NCI-H82 (cell line): ENCODE measurements at places on chromosomes 2 and 18.

- no peak for DNase-seq
These were observed 30.6 kb downstream of the ITSN2 start for GRCh38 chr2:24329700-24330099.

GRCh38 chr18:12750076-12750714, 47.4 kb downstream of the PSMG2 start:
- peak; percentile 17 for DNase-seq

- no peak for DNase-seq
These were observed 137.7 kb downstream of the ASB1 start for GRCh38 chr2:238564286-238564920.

DNA sequence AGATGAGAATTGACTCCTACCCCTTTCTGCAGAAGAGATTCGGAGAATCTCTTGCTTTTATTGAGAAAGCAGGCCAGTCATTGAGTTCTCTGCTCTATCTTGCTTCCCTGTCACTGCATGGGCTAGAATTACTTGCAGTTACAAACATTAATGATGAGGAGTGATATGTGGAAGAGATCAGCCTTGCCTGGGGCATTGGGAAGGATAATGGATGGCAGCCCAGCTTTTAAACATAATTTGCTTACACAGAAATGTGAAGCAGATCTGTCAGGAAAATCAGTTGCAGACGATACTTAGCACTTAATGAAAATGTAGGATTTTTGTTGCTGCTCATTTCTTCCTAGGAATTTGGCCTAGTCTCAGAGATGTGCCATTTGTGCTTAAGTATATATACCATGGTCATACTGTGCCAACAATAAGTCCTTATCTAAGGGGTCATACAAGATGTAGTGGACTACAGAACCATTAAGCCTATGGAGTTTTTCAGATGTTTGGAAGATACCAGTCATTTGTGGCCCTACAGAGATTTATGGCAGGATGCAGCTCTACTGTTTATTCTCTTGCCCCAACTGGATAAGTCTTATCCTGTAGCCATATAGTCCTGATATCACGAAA, 92.7 kb downstream of the XRCC5 start:
- no peak for DNase-seq

DNA sequence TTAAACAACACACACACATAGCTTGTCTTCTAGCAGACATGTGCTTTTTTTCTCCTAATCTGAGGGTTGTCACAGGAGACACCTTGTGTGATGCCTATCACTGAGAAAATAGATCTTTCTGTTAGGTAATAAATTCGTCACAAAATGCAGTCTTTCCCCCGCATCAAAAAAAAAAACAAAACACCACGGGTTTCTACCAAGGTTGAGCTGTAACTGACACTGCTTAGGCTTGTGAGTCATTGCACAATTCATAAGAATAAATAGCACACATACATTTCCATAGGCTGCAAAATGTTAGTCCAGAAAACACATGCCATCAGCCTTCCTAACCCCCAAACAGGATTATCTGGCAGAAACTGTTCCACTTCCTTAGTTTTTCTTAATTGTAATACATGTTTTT, 6.5 kb downstream of the TMEM163 start:
- no peak for DNase-seq

DNA sequence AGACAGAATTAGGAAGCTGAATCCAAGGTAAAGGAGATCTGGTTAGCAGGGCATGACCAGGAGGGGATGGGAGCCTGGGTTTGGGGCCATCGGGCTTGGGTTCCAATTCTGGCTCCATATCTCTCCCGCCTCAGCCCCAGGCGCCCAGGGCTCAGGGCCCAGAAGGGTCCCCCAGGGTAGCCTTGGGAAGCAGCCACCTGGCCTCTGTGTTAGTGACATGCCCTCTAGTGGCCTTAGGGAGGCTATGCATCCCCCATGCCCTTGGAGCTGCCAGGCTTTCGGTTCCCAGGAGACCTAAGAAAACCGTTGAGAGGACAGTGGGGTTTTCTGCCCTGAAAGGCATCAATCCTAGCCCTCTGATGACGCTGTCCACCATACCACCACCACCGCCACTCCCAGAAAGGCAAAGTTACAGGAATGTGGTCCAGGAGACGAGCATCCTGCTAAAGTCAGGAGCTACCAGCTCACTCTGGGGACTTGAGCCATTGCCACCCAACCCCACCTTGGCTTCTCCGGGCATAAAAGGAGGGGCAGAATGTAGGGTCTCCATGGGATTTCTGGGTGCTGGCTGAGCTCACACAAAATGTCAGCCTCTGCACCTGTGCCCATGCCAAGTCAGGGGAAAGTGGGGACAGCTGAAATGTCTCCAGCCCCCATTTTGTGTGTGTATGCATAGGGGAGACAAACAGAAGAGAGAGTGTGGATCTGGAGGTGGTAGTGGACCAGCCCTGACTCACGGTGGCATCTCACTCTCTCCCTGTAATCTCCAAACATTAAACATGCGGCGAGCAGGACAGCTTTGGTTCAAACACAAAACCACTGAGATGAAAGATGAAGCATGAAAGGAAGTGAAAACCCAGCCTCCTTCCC, 56.5 kb downstream of the EMX1 start:
- DNase-seq, result peak; percentile 91

- DNase-seq, result no peak
These were observed 11.4 kb downstream of the WDSUB1 start for GRCh38 chr2:159275111-159275510.

GRCh38 chr2:101111917-101112771, 39.0 kb downstream of the TBC1D8 start:
- no peak for DNase-seq

- DNase-seq, result no peak
These were observed 136.4 kb downstream of the LRP2 start for GRCh38 chr2:169225906-169226305.

- peak; percentile 87 for DNase-seq
These were observed 8.1 kb downstream of the SUPT7L start for GRCh38 chr2:27655155-27655951.

DNA sequence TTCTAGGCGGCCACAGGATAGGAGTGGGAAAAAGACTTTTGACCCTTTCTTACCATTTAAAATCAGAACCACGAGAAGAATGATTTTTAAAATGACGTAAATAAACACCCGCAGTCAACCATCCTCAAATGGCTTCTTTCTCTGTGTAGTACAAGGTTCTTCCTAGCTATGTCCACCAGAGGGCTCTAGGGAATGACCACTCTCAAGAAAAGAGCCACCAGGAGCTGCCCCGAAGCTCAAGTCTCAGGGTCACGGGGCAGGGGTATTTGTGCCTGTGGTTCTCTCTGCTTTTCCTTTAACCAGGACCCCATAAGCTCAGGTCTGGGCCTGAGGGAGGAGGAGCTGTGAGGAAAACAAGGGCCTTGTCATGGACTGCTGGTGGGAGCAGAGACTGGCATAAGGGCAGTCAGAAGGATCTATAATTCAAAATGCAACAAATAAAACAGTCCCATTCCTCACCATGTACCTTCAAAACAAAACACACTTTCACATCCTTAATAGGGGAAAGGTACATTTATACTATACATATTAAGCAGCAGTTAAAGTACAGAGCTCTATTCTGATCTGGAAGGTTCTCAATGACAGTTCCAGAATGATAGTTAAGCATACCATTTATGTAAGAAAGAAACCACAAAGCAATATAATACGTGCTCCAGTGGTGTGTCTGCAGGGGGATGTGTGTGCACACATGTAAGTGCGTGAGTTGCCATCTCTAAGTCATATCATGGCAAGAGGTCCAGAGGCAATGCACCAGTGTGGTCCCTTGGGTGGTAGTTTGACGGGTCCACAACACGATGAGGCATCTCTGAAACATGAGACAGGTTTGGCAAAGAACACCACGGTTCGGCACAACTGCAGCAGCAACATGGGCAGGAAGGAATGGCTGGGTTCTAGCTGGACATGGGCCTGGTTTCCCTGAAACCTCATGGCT, 18.6 kb downstream of the LYPD1 start:
- peak; percentile 50 for DNase-seq

GRCh38 chr2:107168141-107168540, 282.2 kb upstream of the ST6GAL2 start:
- no peak for DNase-seq

GRCh38 chr18:68056936-68057335, 540.4 kb upstream of the DSEL start:
- DNase-seq, result no peak

GRCh38 chr18:77203071-77203470, 46.6 kb upstream of the GALR1 start:
- no peak for DNase-seq

DNA sequence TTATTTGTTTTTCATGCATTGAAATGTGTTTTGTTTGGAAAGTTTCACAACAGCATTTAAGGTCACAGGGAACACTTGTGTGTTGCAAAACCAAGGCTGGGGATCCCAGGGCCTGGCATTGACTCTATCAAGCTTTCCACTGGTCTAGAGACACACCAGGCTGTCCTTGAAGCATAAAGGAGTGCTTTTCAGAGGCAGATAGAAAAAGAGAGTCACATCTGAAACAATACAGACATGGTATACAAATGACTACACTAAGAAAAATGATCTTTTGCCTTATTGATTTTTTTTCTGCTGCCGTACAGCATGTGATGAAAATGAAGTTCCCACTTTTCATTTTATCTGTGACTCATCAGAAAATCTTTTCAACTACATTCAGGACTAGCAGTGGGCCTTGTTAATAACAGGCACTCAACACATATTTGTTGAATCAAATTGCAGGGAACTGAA, 61.9 kb upstream of the ZCCHC2 start:
- no peak for DNase-seq

- DNase-seq, result no peak
These were observed 48.2 kb downstream of the ADI1 start for GRCh38 chr2:3470856-3471737.

DNA sequence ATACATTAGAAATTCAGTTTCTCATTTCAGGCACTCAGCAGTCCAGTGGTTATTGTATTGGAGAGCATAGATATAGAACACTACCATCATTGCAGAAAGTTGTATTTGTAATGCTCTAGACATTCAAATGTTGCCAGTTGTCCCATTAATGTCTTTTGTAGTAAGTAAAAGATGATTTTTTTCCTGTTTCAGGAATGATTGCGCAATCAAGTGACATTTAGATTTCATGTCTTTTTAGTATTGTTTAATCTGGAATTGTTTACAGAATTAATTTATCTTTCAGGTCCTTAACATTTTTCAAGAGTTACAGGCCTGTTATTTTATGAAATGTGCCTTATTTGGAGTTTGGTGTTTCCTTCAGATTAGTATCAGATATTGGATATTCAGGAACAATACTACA, 134.7 kb downstream of the MSTN start:
- DNase-seq, result no peak

DNA sequence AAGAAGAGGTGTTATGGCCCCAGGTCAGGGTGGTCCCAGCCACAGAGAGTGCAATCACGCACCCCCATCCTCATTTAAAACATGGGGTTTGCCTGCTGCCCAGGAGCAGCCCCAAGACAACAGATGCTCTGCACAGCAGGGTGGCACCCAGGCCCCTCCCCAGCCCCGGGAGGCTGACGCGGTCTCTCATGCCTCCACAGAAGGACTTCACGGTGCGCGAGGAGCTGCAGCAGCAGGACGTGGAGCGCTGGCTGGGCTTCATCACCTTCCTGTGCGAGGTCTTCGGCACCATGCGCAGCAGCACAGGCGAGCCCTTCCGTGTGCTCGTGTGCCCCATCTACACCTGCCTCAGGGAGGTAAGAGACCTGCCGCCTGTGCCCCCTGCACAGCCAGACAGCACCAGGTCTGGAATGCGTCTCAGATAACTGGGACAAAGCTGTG, 133.7 kb downstream of the SMAD7 start:
- no peak for DNase-seq

- no peak for DNase-seq
These were observed 63.1 kb downstream of the METTL4 start for GRCh38 chr18:2508155-2508554.

DNA sequence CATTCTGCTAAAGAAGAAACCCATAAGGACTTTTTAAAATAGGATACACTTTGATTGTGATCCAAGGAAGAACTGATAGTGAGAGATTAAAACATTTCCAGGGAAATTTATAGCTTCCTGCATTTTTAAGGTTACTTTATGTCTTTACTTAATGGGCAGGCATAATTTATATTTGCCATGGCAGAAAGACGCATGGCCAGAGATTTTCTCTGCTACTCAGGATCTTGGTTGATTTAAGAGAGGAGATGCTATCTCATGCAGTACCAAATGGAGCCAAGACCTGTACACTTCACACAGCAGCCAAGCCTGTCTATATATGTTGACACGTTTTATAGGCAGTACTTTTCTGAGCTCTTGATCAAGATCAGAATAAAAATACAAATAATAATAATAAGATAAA, 60.9 kb upstream of the NT5C1B start:
- DNase-seq, result no peak

DNA sequence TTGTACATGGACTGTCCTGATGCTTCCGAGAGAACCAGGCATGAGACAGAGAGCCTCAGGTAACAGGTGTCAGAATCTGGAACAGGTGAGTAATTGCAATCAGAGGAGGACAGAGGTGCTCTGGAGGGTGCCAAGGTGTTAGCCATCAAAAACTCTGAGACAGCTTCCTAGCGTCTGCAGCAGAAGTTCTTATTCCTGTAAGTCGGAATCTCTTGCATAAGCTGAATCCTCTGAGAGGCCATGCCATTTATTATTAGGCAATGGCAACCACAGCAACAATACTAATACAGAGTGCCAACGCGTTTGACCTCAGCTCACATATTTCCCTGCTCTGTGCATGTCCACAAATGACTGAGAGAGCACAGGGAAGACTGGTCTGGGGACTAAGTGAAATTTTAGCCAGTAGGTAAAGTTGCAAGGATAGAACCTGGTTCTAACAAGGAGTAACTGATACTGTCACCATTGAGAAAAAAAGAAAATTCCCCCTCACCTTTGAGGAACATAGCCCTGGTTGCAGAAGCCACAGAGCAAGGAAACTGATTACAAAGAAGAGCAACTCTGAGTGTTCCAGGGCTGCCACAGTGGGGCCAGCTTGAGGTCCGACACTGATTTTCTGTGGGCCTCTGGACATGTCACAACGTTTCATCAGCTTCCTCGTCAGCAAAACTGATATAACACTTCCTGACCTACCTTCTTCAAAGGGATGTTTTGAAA, 55.1 kb upstream of the ACSL3 start:
- DNase-seq, result no peak

DNA sequence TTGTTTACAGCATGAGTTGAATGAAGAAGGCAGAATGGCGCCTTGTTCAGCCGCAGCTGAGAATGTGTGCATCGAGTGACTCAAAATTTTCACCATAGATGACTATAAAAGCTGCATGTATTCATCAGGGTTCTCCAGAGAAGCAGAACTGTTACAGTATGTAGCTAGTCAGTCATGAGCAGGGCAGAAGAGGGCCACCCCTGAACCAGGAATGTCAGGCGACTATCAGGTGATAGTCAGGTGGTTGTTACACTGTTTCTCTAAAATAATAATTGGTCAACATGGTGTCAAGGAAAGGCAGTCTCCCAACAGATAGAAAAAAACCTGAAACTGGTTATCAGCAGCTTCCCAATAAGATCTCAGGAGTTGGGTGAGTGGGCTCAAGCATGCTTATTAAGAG, 20.2 kb upstream of the NOSTRIN start:
- no peak for DNase-seq

DNA sequence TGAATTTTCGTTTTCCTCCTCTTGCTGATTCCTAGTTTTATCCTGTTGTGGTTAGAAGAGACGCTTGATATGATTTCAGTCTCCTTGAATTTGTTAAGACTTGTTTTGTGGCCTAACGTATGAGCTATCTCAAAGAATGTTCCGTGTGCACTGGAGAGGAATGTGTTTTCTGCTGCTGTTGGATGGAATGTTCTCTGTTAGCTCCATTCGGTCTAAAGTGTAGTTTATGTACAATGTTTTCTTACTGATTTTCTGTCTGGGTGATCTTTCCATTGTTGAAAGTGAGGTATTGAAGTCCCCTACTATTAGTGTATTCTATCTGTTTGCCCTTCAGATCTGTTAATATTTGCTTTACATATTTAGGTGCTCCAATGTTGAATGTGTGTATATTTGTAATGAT, 25.9 kb downstream of the COLEC11 start:
- DNase-seq, result no peak
